NCI-H460 (cell line): ENCODE measurements at places on chromosomes 1 and 21.

DNA sequence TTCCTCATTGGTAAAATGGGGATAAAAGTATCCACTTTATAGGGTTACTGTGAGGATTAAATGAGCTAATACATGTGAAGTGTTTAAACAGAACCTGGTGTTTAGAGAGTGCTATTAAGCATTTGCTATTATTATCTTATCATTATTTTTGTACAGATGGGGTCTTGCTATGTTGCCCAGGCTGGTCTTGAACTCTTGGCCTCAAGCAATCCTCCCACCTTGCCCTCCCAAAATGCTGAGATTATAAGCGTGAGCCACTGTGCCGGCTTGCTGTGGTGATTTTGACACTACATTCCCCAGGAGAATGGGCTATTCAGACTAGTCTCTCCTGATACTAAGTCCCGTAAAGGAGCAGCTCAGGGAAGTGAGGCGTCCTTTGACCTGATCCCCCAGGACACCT, 6.3 kb upstream of the ARHGEF10L start:
- DNase-seq, result no peak

DNA sequence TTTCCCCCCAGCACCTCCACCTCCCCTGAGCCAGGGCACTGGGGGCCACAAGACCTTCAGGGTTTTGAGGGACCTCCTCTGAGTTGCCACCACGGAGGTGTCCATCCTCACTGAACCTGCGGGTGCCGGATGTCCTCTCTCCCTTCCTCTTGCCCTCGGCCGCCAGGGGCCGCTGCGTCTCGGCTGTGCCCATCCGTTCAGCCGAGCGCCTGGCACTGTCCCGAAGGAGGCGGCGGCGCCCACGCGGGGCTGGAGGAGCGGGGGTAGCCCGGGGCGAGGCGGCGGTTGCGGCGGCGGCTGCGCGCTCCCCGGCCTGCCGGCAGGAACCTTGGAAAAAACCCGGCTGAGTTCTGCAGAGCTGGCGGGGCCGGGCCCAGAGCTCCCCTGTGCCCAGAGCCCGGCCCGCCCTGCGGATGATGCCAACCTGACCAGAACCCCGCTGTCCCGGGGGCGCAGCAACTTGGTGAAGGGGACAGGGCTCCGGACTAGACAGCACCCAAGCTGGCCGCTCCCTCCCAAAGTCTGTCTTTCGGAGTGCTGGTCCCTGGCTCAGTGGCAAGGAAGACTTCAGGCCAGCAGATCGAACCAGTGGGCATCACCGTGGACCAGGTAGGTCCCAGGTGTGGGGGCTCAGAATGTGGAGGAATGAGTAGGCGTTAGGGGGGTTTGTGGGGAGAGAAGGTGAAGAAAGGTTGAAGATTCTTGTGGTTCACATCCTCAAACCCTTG, 3.7 kb upstream of the PPM1J start:
- DNase-seq, result peak; percentile 64

- DNase-seq, result no peak
Measured at GRCh38 chr1:107536266-107536665, 395.4 kb downstream of the NTNG1 start.

GRCh38 chr1:198258491-198258890, 101.7 kb downstream of the NEK7 start:
- no peak for DNase-seq

GRCh38 chr1:38283696-38284470, 237.3 kb upstream of the POU3F1 start:
- DNase-seq, result no peak

DNA sequence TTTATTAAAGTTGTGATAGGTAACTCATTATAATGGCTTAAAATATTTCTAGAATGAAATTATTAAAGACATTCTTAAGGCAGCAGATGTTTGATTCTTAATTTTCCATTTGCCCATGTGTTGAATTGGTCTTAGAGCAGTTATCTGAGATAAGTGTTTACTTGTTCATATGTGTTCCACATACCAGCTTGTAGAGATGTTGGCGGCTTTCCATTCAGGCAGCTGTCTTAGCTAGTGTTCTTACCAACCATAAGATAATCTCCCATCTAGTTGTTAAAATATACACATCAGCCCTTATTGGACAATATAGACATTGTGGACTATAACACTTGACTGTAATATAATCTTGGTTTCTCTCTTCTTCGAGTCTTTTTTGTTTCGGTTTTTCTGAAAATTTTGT, 1372.9 kb upstream of the ADGRL2 start:
- DNase-seq, result no peak

GRCh38 chr1:155522069-155522468, 40.5 kb downstream of the ASH1L start:
- no peak for DNase-seq

DNA sequence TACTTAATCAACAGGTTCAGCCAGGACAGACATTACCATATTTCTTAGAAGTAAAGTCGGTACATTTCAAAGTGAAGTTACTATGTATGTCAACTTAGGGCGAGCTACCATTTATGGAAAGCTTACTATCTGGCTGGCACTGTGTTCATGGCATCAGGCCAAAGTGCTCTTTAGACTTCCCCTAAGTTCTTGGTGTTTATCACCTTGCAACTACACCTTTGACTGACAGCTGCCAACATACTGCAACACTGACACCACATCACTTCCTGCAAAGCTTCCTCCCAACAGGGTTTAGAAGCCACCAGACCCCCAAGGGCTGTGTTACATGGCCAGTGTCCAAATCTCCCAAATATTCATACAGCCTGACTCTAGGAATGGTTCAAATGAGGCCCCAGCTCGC, 61.0 kb downstream of the TIAM1 start:
- DNase-seq, result no peak

- no peak for DNase-seq
Measured at GRCh38 chr1:42477775-42478174, 14.7 kb downstream of the CCDC30 start.

DNA sequence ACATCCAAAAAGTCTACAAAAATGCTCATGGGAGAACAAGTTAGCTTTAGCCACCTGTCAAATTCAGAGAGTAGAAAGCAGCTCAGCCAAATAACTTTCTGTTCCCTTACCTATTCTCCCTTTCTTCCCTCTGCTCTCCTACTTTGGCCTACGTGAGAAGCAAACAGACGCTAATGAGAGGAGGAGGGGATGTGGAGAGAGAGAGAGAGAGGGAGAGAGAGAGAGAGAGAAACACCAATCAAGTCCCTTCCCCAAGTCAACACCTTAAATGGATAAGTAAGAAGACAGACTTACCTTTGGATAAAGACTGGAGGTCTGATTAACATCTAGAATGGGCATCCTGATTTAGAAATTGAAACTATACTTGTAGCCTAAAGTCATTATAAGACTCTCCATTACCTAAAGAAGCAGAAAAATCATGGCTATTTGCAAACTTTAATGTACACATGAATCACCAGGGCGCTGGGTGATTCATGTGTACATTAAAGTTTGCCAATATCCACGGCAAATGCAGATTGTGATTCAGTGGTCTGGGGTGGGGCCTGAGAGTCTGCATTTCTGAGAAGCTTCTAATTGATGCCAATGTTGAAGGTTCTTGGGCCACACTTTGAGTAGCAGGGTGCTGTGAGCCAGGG, 13.1 kb upstream of the DUSP12 start:
- peak; percentile 19 for DNase-seq

GRCh38 chr1:61642475-61643232, 82.3 kb downstream of the TM2D1 start:
- DNase-seq, result no peak

- no peak for DNase-seq
Measured at GRCh38 chr21:46057710-46058241, 40.1 kb upstream of the COL6A2 start.

DNA sequence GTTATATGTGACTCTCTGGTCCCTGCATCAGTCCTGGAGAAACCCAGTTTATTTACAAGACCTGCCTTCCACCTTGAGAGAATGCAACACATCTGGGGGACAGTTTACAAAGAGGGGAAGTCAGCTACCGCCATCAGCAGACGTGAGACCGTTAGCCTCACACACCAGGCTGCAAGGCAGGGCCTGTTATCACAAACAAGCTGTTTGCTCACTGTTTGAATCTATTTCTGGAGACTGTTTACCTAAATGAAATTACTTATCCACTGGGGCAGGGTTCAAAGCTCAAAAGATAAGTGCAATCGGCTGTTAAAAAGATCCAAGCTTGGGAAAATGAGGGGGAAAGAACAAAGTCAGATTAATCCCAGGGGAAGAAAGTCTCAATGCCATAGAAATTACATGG, 134.4 kb downstream of the ZNF281 start:
- DNase-seq, result no peak

DNA sequence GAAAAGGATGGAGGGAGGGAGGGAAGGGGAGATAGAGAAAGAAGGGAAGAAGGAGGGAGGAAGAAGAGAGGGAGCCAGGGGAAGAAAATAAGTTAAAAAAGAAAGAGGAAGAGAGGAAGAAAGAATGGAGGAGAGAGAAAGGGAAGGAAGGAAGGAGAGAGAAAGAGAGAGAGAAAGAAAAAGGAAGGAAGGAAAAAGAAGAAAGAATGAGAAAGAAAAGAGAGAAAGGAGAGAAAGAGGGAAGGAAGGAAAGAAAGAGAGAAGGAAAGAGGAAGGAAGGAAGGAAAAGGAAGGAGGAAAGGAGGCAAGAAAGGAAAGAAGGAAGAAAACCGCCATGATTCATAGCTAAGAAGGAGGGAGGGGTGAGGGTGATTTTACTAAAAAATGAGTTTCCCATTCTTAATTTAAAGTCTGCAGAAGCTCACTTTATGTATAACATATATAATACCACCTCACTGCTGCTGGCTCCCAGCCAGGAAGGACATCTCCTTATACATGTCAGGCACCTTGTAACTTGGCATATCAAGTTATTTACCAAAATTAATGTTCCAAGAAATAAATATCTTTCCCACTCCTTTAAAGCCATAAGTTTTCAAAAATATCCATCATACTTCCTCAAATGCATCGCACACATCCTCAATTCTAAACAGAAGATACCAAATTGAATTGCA, 46.0 kb upstream of the OLIG2 start:
- DNase-seq, result no peak

DNA sequence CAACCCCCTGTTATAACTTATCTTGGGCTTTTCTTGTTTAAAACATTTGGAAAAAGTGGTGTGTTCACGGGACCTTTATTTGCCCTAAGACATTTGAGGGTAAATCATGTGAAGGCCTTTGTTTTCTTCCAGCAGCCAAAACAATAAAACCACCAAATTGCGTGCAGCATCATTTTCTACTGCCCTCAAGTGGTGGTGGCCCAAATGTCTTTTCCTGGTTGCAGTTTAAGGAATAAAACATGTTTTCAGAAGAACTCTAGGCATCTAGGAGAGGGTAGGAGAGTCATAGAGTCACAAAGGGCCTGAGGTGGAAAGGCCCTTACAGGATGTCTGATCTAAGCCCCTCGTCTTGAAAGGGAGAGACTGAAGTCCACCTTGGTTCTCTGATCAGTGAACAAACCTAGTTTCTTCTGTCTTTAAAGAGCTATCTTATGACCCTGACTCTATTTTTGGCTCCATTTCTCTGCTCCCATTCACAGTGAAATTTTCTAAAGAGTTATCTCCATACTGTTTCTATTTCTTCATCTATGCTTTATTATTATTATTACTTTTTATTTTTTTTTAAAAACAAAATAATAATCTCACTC, 16.0 kb upstream of the EPS15 start:
- peak; percentile 15 for DNase-seq

- DNase-seq, result no peak
Measured at GRCh38 chr1:85279458-85280080, 3.1 kb upstream of the BCL10 start.

DNA sequence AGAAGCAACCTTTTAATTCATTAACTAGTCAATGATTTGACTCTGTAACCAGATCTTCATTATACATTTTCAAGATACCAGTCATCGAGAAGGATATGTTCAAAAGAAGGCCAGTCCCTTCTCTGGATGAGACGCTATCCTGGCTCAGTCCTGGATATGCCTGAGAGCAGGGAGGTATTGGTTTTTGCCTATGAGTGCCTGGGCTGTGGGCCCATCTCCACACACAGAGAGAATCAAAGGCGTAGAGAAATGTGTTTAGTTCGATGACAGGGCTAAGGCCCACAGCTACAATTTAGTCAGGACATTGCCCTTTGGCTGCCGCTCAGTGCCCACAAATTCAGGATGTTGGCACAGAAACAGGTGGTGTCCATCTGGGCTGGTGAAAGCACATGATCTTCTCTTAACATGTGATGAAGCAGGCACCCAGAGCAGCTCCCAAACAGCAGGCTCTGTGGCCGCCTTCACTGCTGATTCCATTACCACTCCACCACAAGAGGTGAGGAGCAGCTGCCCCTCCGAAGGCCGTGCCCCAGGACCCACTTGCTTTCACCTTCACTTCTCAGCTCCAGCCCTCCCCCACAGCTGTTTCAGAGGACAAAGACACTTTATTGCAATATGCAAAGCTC, 24.7 kb downstream of the ACKR1 start:
- DNase-seq, result no peak

DNA sequence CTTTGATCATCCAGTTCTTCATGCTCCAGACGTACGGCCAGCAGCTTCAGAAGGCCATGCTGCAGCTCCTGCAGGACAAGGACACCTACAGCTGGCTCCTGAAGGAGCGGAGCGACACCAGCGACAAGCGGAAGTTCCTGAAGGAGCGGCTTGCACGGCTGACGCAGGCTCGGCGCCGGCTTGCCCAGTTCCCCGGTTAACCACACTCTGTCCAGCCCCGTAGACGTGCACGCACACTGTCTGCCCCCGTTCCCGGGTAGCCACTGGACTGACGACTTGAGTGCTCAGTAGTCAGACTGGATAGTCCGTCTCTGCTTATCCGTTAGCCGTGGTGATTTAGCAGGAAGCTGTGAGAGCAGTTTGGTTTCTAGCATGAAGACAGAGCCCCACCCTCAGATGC, 32.5 kb downstream of the MX1 start:
- DNase-seq, result no peak

- peak; percentile 3 for DNase-seq
Measured at GRCh38 chr21:16002874-16003466, 273.2 kb downstream of the USP25 start.
